ENCODE measurements at places on chromosomes 4 and X.

DNA sequence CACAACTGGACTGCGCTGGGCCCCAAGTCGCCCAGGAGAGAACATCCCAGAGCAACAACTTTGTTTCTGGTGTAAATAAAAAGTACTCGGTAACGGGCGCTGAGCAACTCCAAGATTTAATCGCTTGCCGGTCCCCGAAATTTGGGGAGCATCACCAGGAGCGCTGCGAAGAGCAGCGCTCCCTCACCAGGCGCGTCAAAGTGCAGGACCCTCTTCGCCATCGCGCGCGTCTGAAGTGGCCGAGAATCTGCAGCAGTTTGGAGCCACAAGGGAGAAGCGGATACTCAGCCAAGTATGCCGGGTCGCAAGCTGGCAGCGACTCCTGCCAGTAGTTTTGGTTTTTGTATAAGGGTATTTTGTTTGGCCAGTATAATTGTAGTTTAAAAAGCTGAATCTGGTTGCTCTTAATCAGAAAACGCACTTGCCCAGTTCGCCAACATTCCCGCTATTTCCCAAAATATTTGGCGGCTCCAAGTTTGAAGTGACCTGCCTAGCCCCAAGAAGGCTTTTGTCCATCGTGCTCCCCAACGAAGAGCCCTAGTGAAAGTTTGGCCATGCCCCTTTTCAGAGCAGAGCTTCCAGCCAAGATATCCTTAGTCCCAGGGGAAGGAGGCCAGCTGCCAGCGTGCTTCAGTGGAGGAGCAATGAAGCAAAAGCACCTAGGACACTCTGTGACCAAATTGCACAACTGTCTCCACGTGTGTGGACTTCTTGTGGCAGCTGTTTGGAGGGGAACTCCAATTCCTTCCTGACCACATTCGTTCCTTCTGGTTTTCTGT is 557 bp upstream of the KDR start:
- no peak for DNase-seq

DNA sequence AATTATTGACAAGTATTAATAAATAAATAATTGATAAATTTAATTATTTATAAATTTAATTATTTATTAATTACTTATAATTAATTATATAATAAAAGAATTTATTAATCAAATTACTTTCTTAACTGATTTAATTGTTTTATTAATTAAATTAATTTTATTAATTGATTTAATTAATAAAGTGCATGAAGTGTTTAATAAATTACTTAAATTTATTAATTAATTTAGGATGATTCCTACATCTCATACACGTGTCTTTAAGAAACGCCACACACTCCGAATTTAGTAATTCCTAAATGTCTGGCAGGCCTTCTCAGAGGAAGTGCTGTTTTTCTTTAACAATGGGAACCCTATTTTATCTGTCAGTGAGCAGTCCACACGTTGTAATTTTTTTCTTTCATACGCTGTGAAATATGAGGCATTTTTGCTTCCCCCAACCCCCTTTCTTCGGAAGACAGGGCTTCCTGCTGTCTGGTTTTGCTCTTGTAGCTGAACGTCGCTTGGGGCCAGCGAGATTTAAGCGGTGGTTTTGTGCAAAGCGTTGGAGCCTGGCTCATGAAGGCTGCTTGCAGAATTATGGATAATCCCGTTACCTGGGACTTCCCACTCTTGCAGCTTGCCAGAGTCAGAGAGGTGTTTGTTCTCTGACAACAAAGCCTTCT is 46.8 kb downstream of the CRLF2 start:
- no peak for DNase-seq

DNA sequence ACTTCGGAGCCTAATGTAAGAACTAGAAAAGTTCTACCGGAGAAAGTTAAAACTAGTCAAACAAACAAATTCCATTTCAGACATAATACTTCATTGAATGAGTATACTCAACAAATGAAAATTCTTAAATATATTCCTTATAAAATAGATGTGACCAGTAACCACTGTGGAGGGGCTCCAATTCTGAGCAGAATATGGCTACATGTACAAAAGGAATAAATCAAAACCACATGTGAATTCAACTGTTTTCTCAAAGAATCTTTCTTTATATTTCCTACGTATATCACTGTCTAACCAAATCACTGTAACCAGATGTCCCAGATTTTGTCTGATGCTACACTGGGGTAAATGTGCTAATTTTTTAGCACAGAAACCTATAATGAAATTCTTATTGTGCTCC is 49.0 kb downstream of the HTN1 start:
- DNase-seq, result no peak

GRCh38 chr4:156803056-156803455 is 168.5 kb downstream of the PDGFC start:
- DNase-seq, result no peak

DNA sequence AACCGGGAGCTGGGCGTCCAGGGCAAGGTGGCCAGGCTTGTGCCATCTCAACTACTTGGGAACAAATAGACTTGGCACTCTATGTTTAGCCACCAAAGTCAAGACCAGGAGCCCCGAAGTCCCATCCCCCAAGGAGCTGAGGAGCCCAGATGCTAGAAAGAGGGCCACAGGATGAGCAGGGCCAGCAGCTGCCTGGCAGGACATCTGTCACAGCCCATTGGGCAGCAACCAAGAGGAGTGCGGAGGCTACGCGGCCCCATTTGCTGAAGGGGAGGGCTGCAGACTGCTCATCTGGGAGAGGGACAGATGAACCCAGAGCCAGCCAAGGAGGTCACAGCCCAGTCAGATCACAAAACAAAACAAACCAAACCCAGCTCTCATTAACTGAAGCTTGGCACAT is 22.9 kb upstream of the SOWAHD start:
- no peak for DNase-seq

DNA sequence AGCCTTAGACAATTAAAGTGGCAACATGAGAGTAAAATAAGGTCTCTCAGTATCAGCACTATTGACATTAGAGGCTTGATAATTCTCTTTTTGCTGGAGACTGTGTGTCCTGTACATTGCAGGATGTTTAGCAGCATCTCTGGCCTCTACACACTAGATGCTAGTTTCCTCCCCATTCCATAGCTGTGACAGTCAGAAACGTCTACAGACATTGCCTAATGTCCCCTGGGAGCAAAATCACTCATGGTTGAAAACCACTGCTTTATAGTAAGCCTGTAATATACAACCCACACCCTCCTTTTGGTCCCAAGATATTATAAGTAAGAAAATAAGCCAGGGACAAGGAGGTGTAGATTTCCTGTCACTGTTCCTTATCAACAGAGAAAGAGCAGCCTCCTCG is 166.0 kb downstream of the FRMPD4 start:
- no peak for DNase-seq

DNA sequence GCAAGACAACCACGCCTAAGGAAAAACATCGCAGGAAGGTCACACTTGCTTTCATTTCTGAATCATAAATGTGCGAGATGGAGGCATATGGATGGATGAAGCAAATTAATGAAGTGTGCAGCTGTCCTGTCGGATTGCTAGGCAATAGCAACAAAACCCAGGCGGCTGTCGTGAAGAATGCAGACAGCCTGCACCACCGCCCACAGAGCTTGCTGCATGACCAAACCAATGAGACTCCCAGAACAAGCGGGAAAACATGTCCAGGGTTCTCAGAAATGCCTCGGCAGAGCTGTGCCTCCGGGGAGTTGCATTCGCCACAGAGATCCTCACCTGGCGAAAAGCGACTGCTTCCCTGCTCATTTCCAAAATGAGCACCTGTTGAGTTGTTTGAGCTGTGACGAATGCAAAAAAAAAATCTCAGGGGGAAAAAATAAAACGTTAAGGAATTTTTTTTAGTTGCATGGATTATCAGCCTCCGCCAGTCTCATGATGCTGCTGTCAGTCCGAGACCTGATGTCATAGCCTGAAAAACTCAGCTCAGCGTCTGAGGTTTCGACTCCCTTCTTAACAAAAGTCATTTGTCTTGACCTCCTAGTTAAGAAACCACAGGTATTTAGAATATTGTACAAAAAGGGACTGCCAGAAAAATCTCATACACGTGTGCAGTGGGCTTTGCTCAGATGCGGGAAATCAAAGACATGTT is 155.5 kb upstream of the MXRA5 start:
- no peak for DNase-seq

DNA sequence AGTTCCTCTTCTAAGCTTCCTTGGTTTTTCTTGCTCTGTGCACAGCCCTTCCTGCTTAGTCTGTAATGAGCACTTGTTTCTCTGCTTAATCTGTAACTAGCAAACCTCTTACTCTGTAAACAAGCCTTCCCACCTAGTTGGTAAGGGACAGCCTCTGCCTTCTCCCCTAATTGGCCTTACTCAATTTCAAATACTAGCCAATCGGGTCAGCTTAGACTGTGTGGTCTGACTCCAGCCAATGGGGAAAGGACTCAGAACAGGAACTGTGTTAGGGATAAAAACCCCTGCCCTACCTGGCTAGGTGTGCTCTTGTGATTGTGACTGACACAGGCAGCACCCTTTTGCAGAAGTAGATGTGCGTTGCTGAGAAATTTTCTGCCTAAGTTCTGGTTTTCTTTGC is 136.5 kb upstream of the AADAT start:
- DNase-seq, result no peak

- DNase-seq, result no peak
Observed at GRCh38 chr4:108143515-108143914, 25.2 kb downstream of the LEF1 start.

DNA sequence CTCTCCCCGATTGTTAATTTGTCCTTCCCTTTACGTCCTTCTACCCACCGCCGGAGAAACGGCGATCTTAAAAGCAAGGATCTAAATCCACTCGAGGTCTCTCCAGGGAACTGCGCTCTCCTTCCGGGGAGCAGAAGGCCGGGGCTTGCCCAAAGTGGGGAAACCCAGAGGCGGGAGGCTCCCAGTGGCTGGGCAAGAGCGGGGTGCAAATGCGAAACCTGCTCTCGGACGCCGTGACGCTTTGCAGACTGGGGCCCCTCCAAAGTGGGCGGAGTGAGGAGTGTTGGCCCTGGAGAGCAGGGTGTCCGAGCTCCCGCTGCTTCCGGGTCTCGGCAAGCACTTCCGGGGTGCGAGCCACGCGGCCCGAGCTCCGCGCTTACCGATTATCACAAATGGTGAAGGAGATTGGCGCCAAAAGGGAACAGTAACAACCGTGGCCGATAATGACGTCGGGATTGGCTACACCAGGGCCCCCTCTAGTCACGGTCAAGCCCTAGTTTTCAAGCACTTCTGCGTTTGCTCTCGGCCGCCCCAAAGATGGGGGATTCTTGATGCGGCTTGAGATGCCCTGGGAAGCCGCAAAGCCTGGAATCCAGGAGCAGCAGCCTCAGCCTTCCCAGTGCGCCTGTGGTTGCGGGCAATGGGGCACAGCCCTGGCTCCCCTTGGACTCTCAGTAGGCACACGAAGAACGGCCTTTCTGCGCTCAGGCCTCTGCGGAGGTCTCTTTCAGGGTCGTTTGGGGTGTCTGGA is 29.0 kb downstream of the HAND2 start:
- no peak for DNase-seq

GRCh38 chr4:150874338-150875226 is 140.5 kb downstream of the LRBA start:
- DNase-seq, result no peak

- DNase-seq, result no peak
Observed at GRCh38 chr4:151745481-151746231, 15.2 kb downstream of the GATB start.

GRCh38 chr4:86498863-86499166 is 95.3 kb upstream of the PTPN13 start:
- no peak for DNase-seq

- DNase-seq, result no peak
Observed at GRCh38 chr4:17846266-17846665, 35.5 kb downstream of the NCAPG start.

DNA sequence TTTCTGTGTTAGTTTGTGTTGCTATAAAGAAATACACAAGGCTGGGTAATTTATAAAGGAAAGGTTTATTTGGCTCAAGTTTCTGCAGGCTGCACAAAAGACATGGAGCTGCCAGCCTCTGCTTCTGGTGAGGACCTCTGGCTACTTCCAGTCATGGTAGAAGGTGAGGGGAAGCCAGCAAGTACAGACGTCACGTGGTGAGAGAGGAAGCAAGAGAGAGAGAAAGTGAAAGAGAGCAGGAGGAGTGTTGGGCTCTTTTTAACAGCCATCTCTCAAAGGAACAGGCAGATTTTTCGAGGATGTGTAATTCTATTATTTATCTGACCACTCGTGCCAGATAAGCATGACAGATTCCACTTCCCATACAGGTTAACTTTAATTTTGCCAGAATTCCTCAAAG is 1199.1 kb downstream of the ADGRL3 start:
- no peak for DNase-seq
